Jurkat, Clone E6-1 (cell line): ENCODE measurements at places on chromosomes 13 and 19.

- DNase-seq = no peak
Measured at GRCh38 chr19:15265850-15266248, 33.6 kb upstream of the EPHX3 start.

DNA sequence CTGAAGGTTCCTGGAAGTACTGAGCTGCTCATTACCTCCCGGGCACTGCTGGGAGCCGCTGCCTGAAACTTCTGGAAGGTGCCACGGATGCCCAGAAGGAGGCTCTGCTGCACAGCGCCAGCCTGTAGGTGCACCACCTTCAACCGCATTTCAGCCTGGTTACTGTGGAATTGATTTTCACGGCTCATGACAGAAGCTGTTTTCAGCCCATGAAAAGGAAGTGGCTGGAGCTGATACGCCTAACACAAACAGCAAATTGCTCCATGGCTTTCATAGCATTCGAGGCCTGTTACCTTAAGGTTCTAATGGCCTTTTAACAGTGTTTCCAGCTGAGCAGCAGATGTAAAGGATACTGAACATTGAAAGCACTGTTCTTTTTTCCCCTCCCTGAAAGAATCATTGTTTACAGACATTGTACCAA, 22.0 kb downstream of the GPC6 start:
- peak; percentile 4 for DNase-seq

DNA sequence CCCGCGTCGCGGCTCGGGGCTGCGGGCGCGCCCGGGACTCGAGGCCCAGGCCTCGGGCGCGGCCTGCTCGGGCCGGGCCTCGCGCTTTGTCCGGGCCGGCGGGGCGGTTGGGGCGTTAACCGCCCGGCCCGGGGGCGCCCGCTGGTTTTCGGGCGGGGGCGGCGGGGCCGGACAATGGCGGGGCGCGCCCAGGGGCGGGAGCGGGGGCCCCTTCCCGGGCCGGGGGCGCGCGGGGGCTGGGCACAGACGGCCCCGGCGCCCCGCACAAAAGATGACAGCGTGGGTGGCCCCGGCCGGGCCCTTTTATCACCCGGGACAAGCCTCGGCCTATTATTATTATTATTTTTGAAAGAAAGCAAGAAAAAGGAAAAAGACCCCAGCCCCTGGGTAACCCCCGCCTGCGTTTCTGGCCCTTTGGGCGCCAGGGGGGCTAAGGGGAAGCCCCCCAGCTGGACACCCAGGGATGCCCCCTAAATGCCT, 419 bp downstream of the KDM4B start:
- DNase-seq = no peak

DNA sequence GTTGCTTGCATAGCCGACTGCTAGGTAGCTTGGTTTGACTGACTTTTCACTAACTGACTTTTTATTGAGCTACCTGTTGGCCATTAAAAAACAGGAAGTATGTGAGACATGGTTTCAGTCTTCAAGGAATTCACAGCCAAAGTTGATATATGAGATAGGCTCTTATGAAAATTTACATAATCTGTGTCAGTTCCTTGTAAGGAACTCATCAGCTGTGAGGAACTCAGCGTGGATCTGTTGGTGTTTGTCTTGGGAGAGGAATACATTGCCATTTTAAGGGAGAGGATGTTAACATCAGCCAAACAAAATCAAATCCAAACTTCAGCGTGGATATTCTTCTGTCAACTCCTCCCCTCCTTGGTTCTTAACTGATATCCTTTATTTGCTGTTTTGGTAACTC, 2.0 kb downstream of the RNF113B start:
- DNase-seq = no peak
